ENCODE measurements at places on chromosomes 16 and 17.
A peak's percentile ranks its signal among the peaks of the same experiment; 100 is the strongest.

DNA sequence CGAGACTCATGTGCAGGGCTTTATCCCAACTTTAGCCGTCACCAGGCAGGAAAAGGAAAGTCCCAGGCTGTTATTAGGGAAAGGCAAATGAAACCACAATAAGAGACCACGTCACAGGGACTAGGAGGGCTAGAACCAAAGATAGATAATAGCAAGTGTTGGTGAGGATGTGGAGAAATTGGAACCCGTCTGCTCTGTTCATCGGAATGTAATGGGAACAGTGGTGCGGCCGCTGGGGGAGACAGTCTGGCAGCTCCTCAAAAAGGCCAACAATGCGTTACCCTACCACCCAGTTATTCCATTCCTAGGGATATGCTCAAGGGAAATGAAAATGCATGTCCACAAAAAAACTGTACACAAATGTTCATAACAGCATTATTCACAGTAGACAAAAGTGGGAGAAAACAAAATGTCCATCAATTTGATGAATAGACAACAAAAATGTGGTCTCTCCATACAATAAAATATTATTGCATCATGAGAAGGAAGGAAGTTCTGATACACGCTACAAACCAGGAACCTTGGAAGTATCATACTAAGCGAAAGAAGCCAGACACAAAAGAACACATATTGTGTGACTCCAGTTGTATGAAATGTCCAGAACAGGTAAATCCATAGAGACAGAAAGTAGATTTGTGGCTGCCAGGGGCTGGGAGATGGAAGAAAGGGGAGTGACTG is 19.5 kb upstream of the USP10 start:
- no peak for DNase-seq

DNA sequence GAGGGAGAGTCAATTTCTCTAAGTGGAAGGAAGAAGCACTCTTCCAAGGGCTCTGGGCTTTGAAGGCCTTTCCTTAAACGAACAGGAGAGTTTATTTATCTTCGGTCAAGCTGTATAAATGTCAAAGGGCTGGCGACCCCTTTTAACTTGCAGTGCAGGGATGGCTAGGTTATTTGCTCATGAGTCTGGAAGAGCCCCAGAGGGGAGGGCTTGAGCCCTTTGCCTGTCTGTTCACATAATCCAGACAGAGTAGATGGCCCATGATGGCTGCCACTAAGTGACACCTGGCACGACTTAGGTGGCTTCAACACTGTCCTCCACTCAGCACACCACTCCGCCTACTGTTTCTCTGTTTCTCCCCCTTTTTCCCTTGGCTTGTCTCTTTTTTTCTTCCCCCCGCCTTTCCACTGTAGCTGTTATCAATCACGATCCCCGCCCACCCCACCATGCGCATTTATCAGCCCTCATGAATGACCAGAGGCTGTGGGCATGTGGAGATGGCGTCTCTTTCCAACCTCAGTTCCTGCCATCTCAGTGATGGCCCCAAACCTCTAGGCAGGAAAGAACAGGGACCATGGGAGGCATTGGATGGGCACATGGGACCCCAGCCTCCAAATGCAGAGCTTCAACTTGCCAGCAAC is 408.7 kb upstream of the TNRC6C start:
- no peak for DNase-seq

- DNase-seq, result no peak
These were observed 19.0 kb downstream of the MEAK7 start for GRCh38 chr16:84485255-84486010.

DNA sequence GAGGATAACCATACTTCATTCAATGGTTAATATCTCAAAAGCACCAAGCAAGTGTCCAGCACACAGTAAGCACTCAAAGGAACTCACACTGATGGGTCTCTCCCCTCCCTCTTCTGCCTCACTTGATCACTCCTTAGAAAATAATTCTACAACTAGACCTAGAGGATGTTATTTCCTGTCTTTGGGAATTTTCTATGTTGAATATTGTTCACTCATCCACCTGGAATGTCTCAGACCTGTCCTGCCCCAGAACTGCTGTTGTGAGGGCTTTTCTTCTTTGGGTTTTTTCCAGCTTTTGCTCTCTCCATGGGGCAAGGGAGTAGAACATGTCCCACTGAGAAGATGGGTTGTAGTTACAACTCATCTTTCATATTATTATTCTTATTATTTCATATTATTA is 25.3 kb downstream of the NXPH3 start:
- no peak for DNase-seq

- DNase-seq, result peak; percentile 7
These were observed 842 bp upstream of the CALB2 start for GRCh38 chr16:71357681-71358080.

- DNase-seq, result no peak
These were observed 108.4 kb upstream of the ZKSCAN2 start for GRCh38 chr16:25366078-25366477.

DNA sequence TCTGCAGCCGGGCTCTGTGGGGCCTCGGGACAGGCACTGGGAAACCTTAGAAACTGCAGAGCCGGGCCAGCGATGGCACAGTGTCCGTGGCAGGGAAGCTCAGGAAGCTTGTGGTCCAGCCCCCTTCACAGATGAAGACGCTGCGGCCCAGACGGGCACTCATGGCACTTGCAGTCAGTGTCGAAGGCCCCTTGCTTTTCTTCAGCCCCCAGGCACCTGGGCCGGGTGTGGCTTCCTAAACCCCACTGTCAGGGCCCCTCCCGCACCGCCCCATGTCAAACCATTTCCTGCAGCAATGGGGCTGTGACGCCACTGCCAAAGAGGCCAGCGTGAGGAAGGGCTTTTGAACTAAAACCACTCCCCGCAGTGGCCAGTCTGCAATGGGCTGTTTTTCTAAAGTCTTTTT is 164.0 kb downstream of the LAT start:
- no peak for DNase-seq

DNA sequence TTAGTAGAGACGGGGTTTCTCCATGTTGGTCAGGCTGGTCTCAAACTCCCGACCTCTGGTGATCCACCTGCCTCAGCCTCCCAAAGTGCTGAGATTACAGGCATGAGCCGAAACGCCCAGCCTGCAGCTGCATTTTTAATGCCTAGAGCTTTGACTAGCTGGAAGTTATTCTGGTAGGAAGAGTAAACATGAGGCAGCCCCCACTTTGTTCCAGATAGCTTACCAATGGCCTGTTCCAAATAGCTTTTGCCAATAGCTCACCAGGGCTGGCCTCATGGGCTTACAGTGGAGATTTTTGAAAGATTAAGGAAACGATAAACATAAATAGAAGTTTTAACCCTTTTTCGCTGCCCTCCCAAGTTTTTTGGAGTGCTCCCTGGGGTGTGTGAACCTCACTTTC is 9.8 kb downstream of the TRPV2 start:
- no peak for DNase-seq

DNA sequence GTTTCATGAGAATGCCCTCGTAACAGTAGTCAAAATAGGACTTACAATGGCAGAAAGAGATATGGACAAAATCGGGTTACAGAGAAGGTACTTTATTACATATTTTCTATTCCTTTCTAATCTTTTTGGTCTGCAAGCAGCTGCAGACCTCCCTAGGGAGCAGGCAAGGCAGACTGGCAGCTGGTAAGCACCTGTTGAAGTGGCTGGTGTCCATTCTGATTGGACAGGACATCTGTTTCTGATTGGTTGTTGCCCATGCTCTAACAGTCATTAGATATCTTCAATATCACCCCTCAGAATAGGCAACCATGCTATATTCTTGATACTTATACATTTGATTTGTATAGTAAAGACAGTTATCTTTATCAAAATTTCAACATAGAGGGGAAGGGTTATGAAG is 606.3 kb downstream of the KCNJ2 start:
- DNase-seq, result no peak

Data from NCI-H345 (cell line).